ENCODE measurements at places on chromosomes 5 and 9. TPM values are rescaled to one million over a fixed set of nuclear protein-coding genes. Genes with fewer than 3 reads are reported as not detected.

ODF2 gene
- 27.7 TPM for total RNA-seq

C5orf63 gene
- total RNA-seq, result 0.98 TPM

PCDHA13 gene
- total RNA-seq, result 0.47 TPM

ERMP1 gene
- total RNA-seq, result 21.4 TPM

PCDHGA6 gene
- total RNA-seq, result 3.3 TPM

CAMK2A gene
- total RNA-seq, result 0.26 TPM

ANKRD34B gene
- total RNA-seq, result not detected

GFRA3 gene
- total RNA-seq, result not detected

DRD1 gene
- total RNA-seq, result 0.42 TPM

C5orf58 gene
- total RNA-seq, result not detected

FYB1 gene
- total RNA-seq, result 3.9 TPM

NUTM2F gene
- not detected for total RNA-seq

All from suprapubic skin (tissue), 4 donors.